ENCODE measurements at places on chromosomes 11 and 22. TPM values are rescaled to one million over a fixed set of nuclear protein-coding genes. Genes with fewer than 3 reads are reported as not detected.

Gene SLC2A11
- total RNA-seq: 39.7 TPM

Gene LINC01488
- total RNA-seq: 1.4 TPM

Gene CSNK2A3
- 1.3 TPM for total RNA-seq

Gene FJX1
- total RNA-seq: 11.2 TPM

Gene DUSP18
- total RNA-seq: 11.6 TPM

Gene OR10A2
- not detected for total RNA-seq

Gene C22orf15
- not detected for total RNA-seq

Gene CDCA5
- total RNA-seq: 25.9 TPM

Gene BAIAP2L2
- total RNA-seq: 7.0 TPM

Gene YPEL4
- 0.22 TPM for total RNA-seq

Gene KIAA1671
- 57.1 TPM for total RNA-seq

Gene ARHGAP42
- 27.7 TPM for total RNA-seq

Gene TBX10
- total RNA-seq: not detected

Gene C1QTNF4
- total RNA-seq: 4.0 TPM

Gene MFRP
- total RNA-seq: not detected

Gene TMEM191B
- total RNA-seq: 2.2 TPM

Gene SCN3B
- total RNA-seq: 5.1 TPM

Gene MS4A3
- not detected for total RNA-seq

Gene RASSF10
- total RNA-seq: 24.4 TPM

Gene GPR83
- total RNA-seq: 0.62 TPM

Gene ANGPTL5
- not detected for total RNA-seq

Gene TEF
- 11.5 TPM for total RNA-seq

Gene DLG2
- total RNA-seq: 2.4 TPM

Gene TLCD5
- 8.9 TPM for total RNA-seq

Gene PARVA
- total RNA-seq: 49.3 TPM

Gene ASRGL1
- 41.6 TPM for total RNA-seq

Gene BLID
- total RNA-seq: not detected

Gene OR8A1
- total RNA-seq: not detected

Gene TRIM48
- total RNA-seq: not detected

Gene TIMM8B
- 71.7 TPM for total RNA-seq

Gene OR8B4
- not detected for total RNA-seq

Gene NCAM1
- total RNA-seq: 27.3 TPM

Gene PIWIL4
- 1.9 TPM for total RNA-seq
